CD4-positive, alpha-beta memory T cell (primary cell): ENCODE measurements at places on chromosomes 7 and 10.

GRCh38 chr7:44576228-44576627 lies 2.5 kb upstream of the DDX56 start:
- DNase-seq, result no peak

DNA sequence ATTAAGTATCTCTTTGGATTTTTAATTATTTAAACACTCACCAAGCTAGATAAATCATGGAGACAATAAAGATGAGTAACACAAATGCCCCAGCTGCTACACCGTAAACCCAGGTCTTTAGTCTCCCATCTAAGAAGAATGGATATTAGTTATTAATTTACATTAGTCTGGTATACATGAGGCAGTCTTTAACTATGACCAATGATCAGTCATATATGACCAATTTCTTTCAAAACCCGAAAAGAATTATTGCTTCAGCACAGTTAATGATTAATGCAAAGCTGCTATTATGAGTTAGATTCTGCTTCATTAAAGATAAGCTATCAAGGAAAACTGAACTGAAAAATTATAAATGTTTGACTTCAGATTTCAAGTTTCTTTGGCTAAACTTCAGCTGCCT lies 402.9 kb downstream of the PHF14 start:
- DNase-seq, result no peak

DNA sequence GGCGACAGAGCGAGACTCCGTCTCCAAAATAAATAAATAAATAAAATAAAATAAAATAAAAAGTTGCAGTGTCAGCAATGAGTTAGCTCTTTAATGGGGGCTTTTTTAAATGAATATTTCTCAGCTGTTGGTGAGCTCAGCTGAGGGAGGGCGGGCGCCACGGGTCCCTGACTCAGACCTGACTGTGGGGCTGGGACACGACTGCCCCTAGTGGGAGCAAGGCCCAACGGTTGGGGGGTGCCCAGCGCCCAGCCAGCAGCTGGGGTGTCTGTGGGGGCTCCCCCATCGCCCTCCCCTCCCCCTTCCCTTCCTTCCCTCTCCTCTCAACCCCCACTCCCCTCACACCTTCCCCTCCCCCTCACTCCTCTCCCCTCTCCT lies 46.6 kb downstream of the PWWP2B start:
- peak; percentile 86 for DNase-seq

DNA sequence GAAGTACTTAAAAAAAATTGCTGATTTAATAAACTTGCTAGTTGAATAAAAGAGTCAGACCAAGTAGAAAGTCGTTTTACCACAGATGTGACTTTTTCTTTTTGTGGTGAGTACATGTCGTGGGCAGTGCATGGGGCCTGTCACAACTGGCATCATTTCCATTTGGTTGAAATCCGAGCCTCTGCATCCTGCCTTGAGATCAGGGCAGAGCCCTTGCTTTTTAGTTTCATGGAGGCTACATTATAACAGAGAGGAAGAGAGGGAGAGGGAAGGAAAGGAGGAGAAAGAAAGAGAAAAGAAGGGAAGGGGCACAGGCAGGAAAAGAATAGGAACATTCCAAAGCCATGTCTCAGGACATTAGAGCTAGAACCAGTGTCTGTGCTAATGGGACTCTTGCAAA lies 20.4 kb upstream of the INSYN2A start:
- no peak for DNase-seq

DNA sequence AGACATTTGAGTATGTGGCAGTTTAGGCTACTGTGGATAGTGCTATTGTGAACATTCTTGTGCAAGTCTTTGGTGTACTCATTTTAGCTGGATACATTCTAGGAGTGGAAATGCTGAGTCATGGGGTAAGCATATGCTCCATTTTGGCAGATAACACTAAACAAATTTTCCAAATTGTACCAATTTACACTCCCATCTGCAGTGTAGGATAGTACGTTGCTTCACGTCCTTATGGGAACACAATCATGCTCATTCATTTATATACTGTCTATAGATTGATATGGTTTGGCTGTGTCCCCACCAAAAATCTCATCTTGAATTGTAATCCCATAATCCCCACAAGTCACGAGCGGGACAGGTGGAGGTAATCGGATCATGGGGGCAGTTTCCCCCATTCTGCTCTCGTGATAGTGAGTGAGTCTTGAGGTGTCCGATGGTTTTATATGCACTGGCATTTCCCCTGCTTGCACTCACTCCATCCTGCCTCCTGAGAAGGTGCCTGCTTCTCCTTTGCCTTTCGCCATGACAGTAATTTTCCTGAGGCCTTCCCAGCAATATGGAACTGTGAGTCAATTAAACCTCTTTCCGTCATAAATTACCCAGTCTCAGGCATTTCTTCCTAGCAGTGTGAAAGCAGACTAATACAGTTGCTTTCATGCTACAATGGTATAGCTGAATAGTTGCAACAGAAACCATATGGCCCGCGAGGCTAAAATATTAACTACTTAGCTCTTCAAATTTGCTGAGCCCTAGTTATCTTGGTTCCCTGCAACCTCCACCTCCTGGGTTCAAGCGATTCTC lies 25.6 kb downstream of the RNF216 start:
- no peak for DNase-seq

- DNase-seq, result no peak
These were observed 3.1 kb upstream of the DOCK1 start for GRCh38 chr10:126902157-126902556.

GRCh38 chr10:124048371-124049290 lies 44.8 kb downstream of the CHST15 start:
- no peak for DNase-seq
